ENCODE measurements at places on chromosomes 12 and 14. TPM values are rescaled to one million over a fixed set of nuclear protein-coding genes. Genes with fewer than 3 reads are reported as not detected.

GRCh38 chr14:69013943-69014782 is 35.1 kb upstream of the ACTN1 start:
- no peak for DNase-seq

DNA sequence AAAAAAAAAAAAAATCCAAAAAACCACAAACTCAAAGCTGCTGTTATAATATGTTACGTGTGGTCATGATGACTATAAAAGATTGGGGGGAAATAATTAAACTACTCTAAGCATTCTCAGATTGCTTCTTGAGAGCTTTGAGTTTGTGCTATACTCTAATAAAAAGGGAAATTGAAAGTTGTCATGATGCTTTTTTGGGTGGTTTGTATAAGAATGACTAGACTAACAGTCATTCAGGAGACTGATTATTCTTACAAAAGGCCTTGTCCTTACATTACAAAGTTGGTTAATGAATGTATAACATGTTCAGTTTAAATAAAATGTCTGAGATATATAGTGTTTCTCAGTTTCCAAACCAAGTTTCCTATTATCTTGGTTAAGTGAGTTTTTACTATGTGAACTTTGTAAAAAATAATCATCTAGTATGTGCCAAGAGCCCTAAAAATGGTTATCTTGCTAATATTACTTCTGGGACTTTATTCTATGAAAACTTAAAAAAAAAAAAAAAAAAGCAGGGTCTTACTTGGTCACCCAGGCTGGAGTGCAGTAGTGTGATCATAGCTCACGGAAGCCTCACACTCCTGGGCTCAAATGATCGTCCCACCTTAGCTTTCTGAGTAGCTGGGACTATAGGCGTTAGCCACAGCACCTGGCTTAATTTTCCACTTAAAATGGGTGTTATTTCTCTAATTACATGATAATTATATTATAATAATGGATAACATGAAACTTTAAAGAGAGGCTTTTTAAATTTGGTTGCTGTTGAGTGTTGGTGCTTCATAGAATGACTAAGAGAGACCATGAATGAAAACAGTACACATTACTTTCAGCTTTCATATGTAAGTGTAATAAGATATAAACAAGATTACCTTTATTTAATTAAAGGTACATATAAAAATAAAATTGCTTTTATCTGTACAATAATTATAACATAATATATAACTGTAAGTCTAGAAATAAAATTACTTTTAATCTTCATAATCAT is 459.6 kb upstream of the RGS6 start:
- no peak for DNase-seq

GRCh38 chr12:95551913-95552516 is 739 bp upstream of the USP44 start:
- DNase-seq = no peak

Gene NCAPD2
- total RNA-seq = 19.9 TPM

DNA sequence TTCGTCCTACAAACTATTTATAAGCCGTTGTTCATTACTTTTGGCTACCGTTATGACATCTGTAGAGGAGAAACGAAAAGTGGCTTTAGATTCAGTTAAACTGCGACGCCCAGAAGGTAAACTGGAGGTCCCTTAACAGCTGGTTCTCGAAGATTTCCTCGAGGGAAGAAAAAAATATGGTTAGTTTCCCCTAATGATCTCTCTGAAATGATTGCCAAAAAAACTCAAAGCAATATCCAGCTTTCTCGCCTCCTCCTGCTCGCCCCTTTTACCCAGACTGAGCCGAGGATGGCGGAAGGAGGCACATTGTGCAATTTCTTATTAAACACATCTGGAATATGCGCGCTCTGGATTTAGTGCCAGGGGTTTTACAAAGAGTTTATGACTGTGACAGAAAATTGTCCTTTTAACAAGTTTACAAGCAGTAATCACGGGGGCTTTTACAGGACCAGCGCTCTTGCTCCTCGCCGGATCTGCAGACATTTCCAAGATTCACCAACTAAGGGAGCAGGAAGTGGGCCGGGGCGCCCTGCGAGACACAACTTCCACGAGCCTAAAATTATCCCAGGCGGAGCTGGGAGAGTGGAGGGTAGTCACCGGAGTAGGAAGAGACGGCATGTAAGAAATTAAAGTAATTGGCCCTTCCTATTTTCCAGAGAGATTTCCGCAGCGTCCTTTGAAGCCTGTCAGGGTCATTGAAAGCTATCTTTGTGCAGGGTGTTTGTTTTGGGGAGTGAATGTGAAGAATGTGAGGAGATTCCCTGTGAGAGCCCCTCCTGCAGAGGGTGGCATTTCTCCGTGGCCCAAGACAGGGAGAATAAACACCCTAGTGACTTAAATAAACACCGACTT is 5.6 kb downstream of the SIX1 start:
- no peak for DNase-seq

Measured in thoracic aorta (tissue), 2 donors.